ENCODE measurements at places on chromosomes 11 and 22. TPM values are rescaled to one million over a fixed set of nuclear protein-coding genes. Genes with fewer than 3 reads are reported as not detected.

The AIFM3 gene
- 0.30 TPM for total RNA-seq

The FADS2 gene
- total RNA-seq = 366 TPM

The P2RX6 gene
- 0.07 TPM for total RNA-seq

The PAK1 gene
- 39.0 TPM for total RNA-seq

The TKFC gene
- total RNA-seq = 72.8 TPM

- no peak overlapping the region for H3K4me3 ChIP-seq
- DNase-seq = no peak
- peaks cover 3% of the 10 kb centered on the region for H3K36me3 ChIP-seq
These were observed 4.6 kb upstream of the RNF185 start for GRCh38 chr22:31155422-31155821.

- H3K36me3 ChIP-seq = no peaks in the 10 kb centered on the region
- H3K4me1 ChIP-seq = no peaks in the 10 kb centered on the region
- no peaks in the 10 kb centered on the region for H3K27me3 ChIP-seq
These were observed 362.0 kb downstream of the TBC1D22A start for GRCh38 chr22:47124451-47124881.

DNA sequence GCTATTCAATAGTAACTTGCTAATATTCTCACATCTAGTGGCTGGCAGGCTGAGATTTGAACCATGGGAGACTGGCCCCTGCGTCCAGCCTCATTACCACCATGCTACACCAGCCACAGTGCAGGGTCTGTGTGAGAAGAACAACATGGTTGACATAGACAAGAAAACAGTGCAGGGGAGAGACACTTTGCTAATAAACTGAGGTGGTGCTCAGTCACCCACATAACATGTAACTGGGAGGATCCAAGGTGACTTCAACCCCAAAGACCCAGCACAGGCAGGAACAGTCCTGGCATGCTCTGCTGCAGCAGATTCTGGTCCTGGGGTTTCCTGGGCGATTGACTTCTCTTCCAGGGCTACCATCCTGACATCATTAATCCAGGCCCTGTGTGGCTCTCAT is 143.1 kb downstream of the CSNK2A3 start:
- DNase-seq = no peak
- no peaks in the 10 kb centered on the region for H3K36me3 ChIP-seq
- H3K4me3 ChIP-seq = no peak overlapping the region
- peaks cover 8% of the 10 kb centered on the region for H3K27me3 ChIP-seq

GRCh38 chr11:32081129-32081641 is 9.7 kb upstream of the RCN1 start:
- no peak for DNase-seq
- no peak overlapping the region for H3K27ac ChIP-seq
- no peak overlapping the region for H3K4me3 ChIP-seq
- H3K27me3 ChIP-seq = peaks cover 26% of the 10 kb centered on the region
- H3K4me1 ChIP-seq = no peaks in the 10 kb centered on the region
- no peaks in the 10 kb centered on the region for H3K36me3 ChIP-seq

DNA sequence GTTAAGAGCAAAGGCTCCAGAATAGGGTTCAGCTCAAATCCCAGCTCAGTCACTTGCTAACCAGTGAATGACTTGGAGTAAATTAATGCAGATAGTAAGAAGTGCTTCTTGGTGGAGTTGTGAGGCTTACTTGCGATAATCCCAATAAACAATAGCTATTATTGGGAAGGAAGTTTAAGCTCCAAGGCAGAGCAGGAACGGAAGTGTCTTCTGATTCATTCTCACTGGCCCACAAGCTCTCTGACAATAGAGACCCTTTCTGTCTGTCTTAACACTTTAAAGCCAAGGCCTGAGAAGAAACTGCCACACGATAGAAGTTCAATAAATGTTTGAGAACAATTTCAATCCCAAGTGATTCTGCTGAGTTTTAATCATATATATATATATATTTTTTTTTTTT is 155.4 kb downstream of the DBX1 start:
- H3K4me1 ChIP-seq = no peaks in the 10 kb centered on the region
- H3K27ac ChIP-seq = no peak overlapping the region
- no peak overlapping the region for H3K4me3 ChIP-seq
- no peak for DNase-seq

Measured in activated T-helper 2 cell treated with anti-CD3 and anti-CD28 coated beads, Interferon-gamma antibody, Interleukin-2, Interleukin-4, amounts not matched to agents 10 μg/mL and 5 μg/mL and 100 μg/mL, durations not matched to agents 14 hours and 24 hours and 36 hours (primary cell).